B cell (primary cell): ENCODE measurements at places on chromosomes 4 and X. TPM values are rescaled to one million over a fixed set of nuclear protein-coding genes. Genes with fewer than 3 reads are reported as not detected.

DNA sequence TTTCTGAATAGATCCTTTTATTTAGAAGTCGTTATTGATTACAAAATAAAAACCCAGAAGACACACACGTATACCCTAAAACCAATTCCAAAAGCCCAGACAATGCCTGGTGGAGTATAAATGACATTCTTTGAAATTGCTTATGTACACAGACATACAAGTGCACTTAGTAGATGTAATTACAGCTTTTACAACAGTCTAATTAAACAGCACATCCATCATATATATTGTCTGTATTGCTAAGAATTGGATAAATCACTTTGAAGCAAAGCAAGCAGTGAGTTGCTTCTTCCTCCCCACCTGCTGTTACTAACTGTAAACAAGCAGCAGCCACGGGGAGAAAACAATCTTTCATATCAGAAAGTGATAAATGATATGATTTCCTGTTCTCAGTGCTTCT is 645.7 kb downstream of the TLL1 start:
- no peak for DNase-seq

DNA sequence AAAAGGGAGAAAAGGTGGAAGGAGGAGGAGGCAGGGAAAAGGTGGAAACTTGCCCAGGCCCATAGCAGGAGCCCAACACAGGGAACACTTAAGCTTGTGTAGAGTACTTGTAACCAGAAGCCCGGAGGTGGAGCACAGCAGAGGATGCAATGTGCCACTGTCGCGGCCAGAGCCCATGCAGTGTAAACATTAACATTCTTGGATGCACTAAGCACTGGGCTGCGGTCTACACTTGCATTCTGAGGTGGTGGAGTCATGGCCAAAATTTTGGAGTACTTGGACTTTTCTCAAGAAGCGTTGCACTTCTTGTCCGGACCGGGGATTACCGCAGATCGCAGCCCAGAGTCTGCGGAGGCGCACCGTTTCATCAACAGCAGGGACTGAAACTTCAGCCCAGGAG is 4.5 kb upstream of the RHOXF1 start:
- no peak for DNase-seq

DNA sequence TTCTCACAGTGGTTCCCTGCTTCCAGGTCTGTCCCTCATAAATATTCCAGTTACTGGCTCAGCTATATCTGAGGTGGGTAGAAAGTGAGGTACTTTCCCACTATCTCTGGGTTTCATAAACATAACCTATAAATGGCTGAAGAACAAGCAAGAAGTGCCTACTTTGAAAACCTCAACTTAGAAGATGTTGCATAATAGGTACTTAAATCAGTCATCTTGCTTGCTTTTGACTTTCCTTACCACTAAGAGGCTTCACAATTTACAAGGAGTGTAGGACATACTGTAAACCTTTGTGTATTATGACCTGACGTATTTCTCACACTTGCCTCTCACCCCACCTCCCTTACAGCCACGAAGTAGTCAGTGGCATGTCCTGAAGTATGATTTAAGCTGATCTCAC is 145.9 kb downstream of the PCDH19 start:
- no peak for DNase-seq

GRCh38 chr4:3676196-3676595 is 90.0 kb upstream of the ADRA2C start:
- DNase-seq: no peak

DNA sequence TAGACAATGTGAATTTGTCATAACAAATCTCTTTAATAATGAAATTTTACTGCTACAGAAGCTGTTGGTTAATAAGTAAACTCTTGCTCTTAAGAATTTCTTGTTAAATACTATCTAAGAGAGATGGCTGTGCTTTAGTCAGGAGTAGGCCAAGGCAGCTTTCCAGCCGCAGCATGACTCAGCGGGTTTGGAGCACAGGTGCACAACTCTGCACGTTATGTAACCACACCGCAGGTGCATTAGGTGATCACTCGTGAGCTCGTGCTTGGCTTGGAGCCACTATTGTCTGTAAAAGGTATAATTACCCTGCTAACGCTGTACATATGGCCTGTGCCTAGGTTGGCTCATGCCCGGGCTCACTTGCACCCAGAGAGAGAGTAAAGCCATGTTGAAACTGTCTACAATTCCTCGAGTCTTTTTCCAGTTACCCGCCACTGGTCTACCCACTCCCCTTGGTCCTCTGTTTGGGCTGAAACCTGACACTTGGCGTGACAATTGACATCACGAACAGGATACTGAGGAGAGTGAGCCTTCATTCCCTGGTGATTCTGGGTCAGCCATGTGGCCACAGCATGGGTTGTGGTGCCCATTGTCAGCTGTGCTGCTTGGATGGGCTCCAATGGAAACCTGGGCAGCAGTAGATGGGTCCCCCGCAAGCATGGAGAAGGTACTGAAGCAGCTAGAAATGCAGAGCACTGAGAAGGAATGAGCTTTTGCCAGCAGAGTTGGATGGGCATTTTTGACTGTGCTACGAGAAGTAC is 18.4 kb upstream of the ANAPC4 start:
- DNase-seq: no peak

DNA sequence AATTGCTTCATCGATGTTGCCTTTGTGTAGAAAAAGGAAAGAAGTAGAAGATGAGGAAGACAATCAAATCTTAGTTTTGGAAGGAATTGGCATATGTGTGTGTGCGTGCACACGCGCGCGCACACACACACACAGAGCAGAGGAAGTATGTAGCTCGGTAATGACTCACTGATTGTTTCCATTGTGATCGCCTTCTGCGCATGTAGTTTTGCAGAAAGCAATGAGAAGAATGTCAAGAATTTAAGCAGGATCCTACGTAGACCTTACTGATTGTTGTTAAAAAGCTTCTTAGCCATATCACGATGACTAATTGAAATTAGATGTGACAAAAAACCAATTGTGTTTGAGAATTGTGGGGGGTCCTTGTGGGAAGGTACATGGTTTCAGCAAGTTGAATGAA is 12.8 kb upstream of the LIMCH1 start:
- no peak for DNase-seq

DNA sequence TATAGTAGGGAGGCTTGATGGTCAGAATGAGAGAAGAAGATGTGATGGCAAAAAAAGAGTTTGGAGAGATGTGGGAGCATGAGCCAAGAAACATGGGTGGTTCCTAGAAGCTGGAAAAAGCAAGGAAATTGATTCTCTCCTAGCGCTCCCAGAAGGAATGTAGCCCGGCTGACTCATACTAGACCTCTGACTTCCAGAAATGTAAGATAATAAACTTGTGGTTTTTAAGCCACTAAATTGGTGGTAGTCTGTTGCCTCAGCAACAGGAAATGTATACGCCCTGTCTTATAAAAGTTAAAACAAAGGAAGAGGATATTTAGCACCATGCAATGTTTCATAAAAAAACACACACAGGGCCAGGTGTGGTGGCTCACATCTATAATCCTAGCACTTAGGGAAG is 182.7 kb upstream of the PCDH7 start:
- DNase-seq: no peak

- no peak for DNase-seq
These were observed 111.1 kb downstream of the RNF150 start for GRCh38 chr4:141022111-141022695.

DNA sequence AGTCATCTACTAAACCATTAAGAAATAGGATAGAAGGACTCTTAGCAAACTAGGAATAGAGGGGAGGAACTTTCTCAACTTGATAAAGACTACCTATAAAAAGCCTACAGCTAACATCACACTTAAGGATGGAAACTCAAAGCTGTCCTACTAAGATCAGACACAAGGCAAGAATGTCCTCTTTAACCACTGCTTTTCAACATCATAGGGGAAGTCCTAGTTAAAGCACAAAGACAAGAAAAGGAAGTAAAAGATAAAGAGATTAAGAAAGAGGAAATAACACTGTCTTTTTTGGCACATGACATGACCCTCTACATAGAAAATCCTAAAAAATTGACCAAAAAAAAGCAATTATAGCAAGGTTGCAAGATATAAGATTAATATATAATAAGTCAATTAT is 136.6 kb downstream of the FBXW7 start:
- peak; percentile 47 for DNase-seq

DNA sequence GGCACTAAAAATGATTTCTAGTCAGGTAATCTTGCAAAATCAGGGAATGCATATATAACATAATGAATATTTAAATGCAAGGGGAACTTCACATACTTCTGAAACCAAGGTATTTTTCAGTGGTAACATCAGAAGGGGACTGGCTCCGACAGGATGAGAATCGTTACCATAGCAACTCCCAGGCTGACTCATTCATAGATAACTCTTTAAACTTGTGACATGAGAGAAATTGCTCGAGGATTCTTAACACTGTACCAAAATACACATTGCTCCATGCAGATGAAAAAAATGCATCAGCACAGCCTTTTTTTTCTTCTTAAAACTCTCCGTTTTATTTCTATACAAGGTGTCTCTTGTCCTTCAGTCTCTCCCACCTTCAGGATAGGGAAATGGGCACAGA is 114.3 kb downstream of the GABRB1 start:
- no peak for DNase-seq

GRCh38 chrX:109125304-109125703 is 356.6 kb downstream of the GUCY2F start:
- DNase-seq: no peak

The KLHL34 gene
- total RNA-seq: 0.59 and 0.80 TPM in 2 replicates

The GPRASP2 gene
- total RNA-seq: 0.59 and 0.63 TPM in 2 replicates

The SYTL5 gene
- total RNA-seq: not detected in 2 replicates
